Activated T-cell treated with anti-CD3 and anti-CD28 coated beads for 24 hours (primary cell): ENCODE measurements at places on chromosomes 1 and 21.

GRCh38 chr1:246476771-246477170 is 30.3 kb downstream of the SMYD3 start:
- DNase-seq, result no peak

GRCh38 chr1:75203415-75204277 is 69.5 kb downstream of the LHX8 start:
- DNase-seq, result no peak

DNA sequence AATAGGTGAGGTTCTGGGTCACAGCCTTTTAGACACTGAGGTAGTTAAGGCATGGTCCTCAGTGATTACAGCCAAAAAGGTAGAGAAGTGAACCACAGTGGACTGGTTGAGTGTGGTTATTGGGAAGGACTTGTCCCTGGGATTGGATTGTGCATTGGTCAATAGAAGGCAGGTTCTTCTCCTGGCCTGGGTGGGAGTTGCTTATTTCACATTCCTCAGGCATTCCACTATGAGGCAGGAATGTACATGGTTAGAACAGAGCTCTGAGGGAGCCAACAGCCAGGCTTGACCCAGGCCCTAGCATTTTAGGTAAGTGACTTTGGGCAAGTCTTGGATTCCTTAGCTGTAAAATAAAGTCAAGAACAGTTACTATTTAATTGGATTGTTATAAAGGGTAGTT is 97.9 kb upstream of the MARK1 start:
- no peak for DNase-seq

DNA sequence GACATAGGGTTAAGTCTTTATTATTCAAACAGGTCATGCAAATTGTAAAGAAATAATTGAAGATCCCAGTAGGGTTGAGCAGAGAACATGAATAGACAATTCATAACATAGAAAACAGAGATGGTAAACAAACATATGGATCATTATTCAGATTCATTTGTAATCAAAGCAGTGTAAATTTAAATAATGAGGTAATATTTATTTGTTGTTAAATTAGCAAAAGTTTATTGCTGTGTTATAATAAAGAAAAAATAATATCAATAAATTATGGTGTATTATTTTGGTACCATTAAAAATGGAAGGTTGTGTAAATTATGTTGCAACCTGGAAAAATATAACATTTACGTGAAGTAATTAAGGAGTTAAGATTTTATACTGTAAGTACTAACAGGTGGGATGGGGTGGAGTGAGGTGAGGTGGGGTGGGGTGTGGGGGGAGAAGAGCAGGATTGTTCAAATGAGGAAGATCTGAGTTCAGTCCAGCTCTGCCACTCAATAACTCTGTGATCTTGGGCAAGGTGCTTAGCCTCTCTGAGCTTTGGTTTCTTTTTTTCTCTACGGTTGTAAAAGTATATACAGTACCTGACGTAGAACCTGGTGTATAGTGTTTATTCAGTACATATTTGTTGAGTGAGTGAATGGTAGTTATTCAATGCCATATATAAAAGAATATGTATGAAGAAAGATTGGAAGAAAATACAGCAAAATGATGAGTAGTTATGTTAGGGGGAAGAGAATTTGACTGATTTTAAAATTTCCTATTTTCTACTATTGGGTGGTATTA is 140.3 kb upstream of the KIF26B start:
- no peak for DNase-seq

GRCh38 chr1:53143527-53143926 is 1.1 kb upstream of the SLC1A7 start:
- no peak for DNase-seq

DNA sequence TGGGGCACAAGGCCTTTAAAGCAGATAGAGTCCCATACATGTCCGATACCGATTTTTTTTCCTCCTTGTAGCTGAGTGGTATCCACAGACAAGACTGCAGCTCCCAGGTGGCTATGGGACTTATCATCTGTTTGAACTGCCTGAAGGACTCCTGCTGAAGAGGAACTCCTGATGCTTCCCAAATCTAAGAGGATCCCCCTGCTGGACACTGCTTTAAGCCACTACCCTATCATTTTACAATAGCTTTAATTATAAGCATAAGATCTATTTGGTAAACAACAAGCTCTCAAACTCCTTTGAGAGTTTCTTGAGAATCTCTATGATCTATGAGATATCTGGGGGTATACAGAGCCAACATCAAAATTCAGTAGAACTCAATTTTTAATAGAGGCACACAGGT is 11.7 kb downstream of the NDC1 start:
- DNase-seq, result no peak

DNA sequence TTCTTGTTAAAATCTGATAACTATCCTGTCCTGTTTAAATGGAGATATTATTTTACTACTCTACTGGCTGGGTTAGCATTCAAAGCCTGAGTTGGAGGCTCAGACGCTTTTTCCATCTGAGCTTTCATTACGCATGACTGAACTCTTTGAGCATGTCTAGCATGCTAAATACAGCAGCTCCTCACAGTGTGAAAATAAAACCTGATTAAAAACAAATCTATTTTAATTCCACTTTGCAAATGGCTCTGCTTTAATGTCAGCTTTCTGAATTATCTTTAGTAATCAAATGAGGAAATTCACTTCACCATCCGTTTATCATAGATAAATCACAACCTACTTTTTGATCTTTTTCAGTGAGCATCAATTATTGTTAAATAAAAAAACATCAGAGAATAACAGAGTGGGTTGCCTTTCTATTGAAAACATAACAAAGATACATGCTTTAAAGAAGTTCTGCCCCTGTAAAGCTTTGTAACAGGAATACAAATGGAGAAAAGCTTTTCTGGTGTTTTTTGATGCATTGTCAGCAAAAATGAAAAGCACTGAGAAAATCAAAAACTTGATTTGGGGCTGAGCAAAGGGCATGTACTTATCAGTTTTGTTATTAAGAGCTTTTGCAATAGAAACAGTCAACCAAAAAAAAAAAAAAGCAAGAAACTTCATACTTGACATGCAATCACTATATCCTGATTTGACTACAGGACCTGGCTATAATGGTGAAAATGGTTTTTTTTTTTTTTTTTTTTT is 3.5 kb upstream of the SPEN start:
- no peak for DNase-seq

- DNase-seq, result no peak
Observed at GRCh38 chr1:236509647-236510401, 14.0 kb upstream of the LGALS8 start.

DNA sequence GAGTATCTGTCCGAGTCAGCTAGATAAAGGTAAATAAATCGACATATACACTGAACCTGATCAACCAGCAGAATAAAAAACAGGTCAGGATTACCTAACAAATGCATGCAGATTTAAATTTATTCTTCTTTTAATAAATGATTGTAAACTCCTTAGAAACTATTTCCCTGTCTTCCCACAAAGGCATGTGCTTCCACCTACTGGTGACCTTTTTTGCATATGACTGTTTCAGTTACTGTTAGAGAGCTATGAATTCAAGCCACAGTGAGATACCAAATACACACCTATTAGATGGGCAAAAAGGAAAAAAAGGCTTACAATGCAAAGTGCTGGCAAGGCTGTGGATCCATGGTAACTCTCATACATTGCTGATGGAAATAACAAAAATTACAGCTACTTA is 957.4 kb upstream of the NCAM2 start:
- DNase-seq, result no peak

GRCh38 chr1:182616130-182617013 is 12.2 kb upstream of the RGS16 start:
- DNase-seq, result peak; percentile 73

- DNase-seq, result no peak
Observed at GRCh38 chr21:36437745-36438128, 42.2 kb downstream of the CLDN14 start.

GRCh38 chr1:25216123-25216522 is 16.2 kb downstream of the SYF2 start:
- DNase-seq, result no peak

- no peak for DNase-seq
Observed at GRCh38 chr1:112998592-112999235, 42.7 kb upstream of the SLC16A1 start.

GRCh38 chr1:56877973-56878372 is 23.4 kb downstream of the C8A start:
- no peak for DNase-seq

- peak; percentile 1 for DNase-seq
Observed at GRCh38 chr1:197614916-197615692, 160.2 kb downstream of the DENND1B start.

DNA sequence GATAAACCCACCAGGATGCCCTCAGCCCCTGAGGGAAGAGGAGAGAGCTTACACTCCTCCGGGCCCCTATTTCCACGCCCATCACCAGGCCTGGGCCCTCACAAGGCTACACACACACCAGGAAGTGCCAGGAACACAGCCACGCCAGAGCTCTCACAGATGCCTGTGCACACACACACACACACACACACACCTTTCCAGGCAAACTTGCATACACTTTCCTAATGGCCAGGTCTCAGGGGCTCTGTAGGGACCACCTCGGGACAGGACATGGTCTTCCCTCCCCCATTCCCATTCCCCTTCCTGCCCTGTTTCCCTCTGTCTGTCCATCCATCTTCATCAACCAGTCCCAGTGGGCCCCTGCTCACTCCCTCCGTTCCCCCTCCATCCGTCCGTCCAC is 9.7 kb upstream of the EPHA2 start:
- DNase-seq, result no peak

GRCh38 chr21:33884376-33885171 is 31.0 kb downstream of the ATP5PO start:
- DNase-seq, result no peak

DNA sequence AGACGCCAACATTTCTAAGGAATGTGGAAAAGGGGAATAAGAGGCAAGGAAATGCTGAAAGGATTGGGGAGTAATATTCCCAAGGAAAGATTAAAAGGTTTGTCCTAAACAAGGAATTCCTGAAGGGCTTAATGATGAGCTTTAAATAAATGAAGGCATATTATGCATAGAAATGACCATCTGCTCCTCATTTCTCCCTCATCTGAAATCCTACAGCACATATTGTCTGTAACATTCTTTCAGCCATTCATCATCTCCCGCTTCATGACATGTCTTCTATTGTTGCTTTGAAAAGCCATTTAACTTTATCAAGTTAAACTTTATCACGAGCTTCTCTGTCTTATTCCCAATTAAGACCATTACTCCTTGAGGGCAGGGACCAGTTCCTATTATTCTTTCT is 608.7 kb upstream of the PLXNA2 start:
- DNase-seq, result no peak

GRCh38 chr1:91889717-91890459 is 3.9 kb upstream of the TGFBR3 start:
- DNase-seq, result no peak

DNA sequence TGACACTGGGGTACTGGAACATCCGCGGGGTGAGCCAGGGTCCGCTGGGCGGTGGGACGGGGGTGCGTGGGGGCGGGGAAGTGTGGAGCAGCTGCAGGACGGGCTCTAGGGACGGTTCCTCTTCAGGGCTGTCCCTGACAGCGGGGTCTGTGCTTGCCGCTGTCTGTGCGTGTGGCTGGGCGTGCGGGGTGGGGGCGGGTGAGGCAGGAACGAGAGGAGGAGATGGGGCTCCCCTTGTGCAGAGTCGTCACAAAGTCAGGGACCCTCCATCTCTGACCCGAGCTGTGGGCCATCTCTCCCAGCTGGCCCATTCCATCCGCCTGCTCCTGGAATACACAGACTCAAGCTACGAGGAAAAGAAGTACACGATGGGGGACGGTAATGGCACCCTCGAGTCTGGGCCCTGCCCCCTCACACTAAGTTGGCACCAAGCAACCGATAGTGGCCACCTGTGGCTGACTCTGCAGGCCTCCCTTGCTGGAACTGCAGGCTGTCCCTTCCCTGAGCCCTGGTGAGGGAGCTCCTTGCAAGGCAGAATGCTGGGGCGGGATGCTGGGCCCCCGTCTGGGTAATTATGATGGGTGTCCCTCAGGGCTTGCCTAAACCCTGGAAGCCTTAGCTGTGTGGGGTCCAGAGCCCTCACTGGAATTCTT is 392 bp downstream of the GSTM2 start:
- no peak for DNase-seq

- DNase-seq, result no peak
Observed at GRCh38 chr1:221719987-221720386, 21.9 kb downstream of the DUSP10 start.

- no peak for DNase-seq
Observed at GRCh38 chr21:41897047-41897669, 18.0 kb upstream of the PRDM15 start.

- no peak for DNase-seq
Observed at GRCh38 chr1:84995484-84996334, 1.2 kb downstream of the MCOLN2 start.

- no peak for DNase-seq
Observed at GRCh38 chr21:45599146-45599581, 44.4 kb upstream of the PCBP3 start.

DNA sequence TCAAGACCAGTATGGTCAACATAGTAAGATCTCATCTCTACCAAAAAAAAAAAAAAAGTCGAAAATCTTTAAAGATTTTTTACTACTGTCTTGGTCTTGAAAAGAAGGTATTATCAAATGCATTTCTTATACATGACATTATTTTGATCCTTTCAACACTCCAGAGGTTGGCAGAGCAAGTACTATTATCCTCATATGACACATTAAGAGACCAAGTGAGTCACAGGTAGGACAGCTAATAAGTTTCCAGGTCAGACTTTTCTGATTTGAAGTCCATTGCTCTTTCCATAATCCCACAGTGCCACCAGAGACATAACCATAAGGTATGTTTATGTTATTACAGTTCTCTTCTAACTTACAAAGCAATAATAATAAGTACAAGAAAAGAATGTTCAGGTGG is 15.2 kb downstream of the DBT start:
- DNase-seq, result no peak

GRCh38 chr1:90133133-90133532 is 138.2 kb downstream of the ZNF326 start:
- no peak for DNase-seq

DNA sequence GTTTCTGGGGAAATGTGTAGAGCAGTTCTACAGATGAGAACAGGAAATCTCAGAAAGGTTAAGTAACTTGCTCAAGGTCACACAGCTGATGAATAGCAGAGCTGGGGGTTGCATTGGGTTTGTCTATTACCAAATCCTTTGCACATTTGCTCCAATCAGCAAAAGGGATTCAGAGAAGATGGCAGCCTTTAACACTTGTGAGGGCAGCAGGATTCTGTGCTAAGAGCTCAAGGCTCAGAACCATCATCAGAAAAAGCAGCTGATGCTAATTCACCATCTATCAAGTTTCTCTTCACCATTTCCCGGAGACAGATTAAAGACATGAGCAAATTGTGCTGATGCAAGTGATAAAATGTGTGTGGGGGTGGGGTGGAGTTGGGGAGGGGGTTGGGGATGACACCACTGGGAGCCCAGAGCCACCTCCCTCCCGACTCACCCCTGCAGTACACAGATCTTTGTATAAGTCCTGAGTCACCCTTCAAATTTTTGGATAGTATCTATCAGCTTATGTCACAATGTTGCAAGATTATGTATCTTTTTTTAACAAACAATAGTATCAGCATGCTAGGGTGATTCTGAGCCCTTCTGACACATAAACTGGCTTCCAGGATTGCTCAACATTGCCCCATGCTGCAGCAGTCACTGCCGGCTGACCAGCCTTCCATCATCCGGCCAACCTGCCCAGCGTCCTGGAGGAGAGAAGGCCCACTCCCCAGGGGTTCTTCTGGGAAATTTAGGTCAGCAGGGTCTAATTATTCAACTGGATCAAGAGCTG is 2.8 kb upstream of the SPSB1 start:
- DNase-seq, result no peak
